ENCODE measurements at places on chromosomes 12 and 14. TPM values are rescaled to one million over a fixed set of nuclear protein-coding genes. Genes with fewer than 3 reads are reported as not detected.

The MDM2 gene
- 131 TPM for total RNA-seq

The HOXC10 gene
- not detected for total RNA-seq

- no peak overlapping the region for H3K4me3 ChIP-seq
- peaks cover 22% of the 10 kb centered on the region for H3K36me3 ChIP-seq
- H3K27me3 ChIP-seq, result no peaks in the 10 kb centered on the region
- DNase-seq, result no peak
- H3K4me1 ChIP-seq, result peaks cover 3% of the 10 kb centered on the region
- H3K27ac ChIP-seq, result no peak overlapping the region
Measured at GRCh38 chr12:88187571-88187970, 45.5 kb downstream of the TMTC3 start.

- no peak for DNase-seq
- H3K27me3 ChIP-seq, result no peaks in the 10 kb centered on the region
- no peak overlapping the region for H3K4me3 ChIP-seq
- H3K4me1 ChIP-seq, result peaks cover 4% of the 10 kb centered on the region
- peaks cover 3% of the 10 kb centered on the region for H3K36me3 ChIP-seq
Measured at GRCh38 chr12:101813117-101813516, 17.6 kb downstream of the GNPTAB start.

DNA sequence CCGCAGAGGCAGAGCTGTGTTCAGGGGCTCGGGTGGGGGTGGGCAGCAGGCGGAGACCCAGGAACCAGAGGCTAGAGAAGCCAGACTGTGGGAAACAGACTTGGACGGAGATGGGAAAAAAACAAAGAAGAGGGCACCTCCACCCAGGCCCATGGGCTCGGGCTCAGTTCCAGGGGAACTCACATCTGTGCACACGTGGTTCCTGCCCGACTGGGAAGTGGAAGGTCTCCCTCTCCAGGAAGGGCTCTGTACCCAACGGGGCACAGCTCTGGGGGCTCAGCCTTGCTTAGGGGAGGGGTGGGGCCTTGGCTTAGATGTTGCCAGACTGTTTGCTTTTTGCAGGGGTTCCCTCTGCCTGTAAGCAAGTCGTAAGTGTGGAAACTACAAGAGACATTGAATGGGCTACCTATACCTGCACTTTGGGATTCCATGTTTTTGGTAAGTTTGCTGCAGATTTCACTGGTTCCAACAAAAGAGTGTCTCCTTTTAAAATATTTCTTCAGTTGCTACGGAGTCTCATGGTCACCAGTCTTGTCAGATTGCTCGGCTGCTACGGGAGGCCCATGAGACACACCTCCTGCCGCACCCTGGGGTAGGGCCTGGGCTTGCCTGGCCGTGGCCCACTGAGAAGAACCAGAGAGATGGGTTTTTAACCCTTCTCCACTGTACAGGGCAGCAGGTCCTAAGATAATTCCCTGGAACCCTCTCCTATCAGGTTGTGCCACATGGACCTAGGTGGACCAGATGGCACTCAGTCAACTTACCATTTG is 127.6 kb upstream of the EVL start:
- peaks cover 17% of the 10 kb centered on the region for H3K36me3 ChIP-seq
- H3K27me3 ChIP-seq, result no peaks in the 10 kb centered on the region
- no peaks in the 10 kb centered on the region for H3K4me1 ChIP-seq
- no peak overlapping the region for H3K4me3 ChIP-seq

DNA sequence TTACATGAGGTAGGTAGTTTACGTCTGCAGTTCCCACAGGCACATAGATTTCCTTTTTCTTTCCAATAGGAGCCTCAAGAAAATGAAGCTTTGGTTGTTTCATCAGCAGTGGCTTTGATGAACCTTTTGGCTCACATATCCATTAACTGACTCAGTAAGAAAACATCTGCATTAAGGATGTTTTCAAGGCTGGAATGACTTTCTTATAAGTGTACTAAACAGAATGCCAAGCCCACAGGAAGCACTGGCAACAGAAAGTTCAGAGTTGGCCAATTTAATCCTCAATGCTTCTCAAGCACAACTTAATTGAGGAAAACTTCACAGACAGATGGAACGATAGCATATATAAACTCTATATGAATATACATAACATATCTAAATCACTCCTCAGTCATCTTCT is 63.5 kb downstream of the ST8SIA1 start:
- peak overlapping the region; percentile 76 for H3K27ac ChIP-seq
- H3K36me3 ChIP-seq, result no peaks in the 10 kb centered on the region
- no peak overlapping the region for H3K4me3 ChIP-seq

DNA sequence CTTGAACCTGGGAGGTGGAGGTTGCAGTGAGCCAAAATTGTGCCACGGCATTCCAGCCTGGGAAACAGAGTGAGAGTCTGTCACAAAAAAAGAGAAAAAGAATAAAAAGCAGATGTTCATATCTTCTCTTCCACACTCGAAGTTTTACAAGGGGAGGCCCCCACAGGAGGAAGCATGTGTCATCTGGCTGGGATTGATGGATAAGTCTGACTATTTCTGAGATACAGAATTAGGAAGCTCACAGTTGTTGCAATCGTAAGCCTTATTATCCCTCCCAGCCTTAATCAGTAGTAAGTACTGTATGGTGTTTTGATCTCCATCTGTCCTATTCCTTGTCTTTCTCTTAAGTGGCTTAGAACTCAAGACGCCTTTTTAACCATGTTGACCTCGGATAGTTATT is 31.9 kb upstream of the RASSF8 start:
- H3K4me3 ChIP-seq, result no peak overlapping the region
- H3K27me3 ChIP-seq, result no peaks in the 10 kb centered on the region
- no peaks in the 10 kb centered on the region for H3K36me3 ChIP-seq
- DNase-seq, result no peak
- H3K4me1 ChIP-seq, result peaks cover 17% of the 10 kb centered on the region
- H3K27ac ChIP-seq, result no peak overlapping the region

DNA sequence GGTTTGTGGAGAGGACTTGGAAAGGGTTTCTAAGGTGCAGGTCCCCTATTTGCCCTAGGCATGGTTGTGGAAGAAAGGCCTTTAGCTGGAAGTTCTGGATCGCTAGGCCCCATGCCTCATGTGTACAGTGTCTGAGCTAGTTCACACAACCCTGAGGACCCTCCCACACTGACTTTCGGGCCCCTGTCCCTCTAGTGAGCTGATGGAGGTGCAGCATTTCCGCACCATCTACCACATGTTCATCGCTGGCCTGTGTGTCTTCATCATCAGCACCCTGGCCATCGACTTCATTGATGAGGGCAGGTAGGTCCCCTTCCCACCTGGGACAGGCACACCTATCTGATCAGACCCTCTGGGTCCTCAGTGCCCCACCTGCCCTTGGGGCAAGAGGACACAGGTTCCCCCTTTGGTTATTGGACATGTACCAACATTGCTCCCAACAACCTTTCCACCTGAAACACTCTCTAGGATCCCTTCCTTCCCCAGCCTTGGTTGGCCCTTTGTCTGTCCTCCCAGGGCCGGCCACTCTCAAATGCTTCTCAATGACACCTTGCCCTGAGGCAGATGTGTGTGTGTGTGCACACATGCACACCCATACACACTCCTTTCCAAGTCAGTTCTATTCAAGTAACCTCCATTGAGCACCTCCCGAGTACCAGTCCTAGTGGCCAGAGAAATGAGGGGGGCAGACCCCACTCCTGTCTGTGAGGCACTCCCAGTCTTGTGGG is 2.6 kb downstream of the SOAT2 start:
- no peak overlapping the region for H3K27ac ChIP-seq
- H3K4me3 ChIP-seq, result no peak overlapping the region
- peaks cover 6% of the 10 kb centered on the region for H3K27me3 ChIP-seq
- peaks cover 4% of the 10 kb centered on the region for H3K36me3 ChIP-seq
- DNase-seq, result no peak
- H3K4me1 ChIP-seq, result no peaks in the 10 kb centered on the region

Data from osteocyte (in vitro differentiated cells).